ENCODE measurements at places on chromosomes 6 and 20.
A peak's percentile ranks its signal among the peaks of the same experiment; 100 is the strongest.

GRCh38 chr20:22578221-22579118, 5.9 kb downstream of the FOXA2 start:
- DNase-seq: peak; percentile 66

DNA sequence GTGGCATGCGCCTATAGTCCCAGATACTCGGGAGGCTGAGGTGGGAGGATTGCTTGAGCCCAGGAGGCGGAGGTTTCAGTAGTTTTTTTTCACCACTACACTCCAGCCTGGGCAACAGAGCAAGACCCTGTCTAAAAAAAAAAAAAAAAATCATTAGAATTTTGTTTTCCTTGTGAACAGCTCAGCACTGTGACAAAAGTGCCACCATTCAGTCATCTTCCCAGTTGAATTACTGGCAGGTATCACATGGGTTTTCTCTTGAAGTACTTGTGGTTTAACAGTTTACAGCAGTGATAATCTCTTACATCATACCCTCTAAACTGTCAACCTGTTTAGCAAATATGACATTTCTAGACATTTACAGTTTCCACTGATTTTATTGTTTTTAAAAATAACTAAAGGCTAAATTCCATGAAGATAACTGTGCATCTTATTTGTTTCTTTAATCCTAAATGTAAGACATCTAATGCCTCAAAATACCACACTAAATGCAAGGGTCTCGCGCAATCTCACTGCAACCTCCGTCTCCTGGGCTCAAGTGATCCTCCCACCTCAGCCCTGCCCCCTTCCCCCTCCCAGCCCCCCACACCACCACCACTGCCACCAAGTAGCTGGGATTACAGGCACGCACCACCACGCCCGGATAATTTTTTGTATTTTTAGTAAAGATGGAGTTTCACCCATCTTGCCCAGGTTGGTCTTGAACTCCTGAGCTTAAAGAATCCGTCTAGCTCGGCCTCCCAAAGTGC, 7.0 kb downstream of the TRPC4AP start:
- DNase-seq: no peak

DNA sequence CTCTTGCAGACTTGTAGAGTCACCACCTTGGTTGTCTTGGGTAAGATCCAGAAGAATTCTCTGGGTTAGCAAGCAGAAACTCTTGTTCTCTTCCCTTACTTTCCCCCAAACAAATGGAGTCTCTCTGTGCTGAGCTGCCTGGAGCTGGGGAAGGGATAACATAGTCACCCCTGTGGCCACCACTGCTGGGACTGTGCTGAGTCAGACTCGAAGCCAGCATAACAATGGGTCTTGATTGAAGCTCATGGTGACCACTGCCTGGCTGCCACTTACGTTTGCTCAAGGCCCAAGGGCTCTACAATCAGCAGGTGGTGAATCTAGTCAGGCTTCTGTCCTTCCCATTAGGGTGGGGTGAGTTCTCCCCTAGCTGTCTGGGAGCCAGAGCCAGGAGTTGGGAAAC, 15.4 kb upstream of the ERVFRD-1 start:
- DNase-seq: peak; percentile 43

DNA sequence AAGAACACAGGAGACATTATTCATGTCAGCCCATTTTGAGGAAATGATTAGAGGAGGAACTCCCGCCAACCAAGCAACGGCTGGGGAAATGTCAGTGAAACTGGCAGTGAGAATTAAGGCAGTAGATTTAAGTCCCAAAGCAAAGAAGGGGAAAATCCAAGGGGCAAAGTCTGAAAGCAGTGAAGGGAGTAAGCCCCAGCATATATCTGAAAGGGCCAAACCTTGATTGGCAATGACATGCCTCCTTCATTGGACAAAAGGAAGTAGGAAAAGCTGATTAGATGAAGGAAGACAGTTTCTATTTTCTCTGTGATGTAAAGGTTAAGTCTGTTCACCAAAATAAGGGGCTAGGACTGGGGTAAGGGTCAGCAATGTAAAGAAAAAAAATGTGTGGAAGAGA, 190.3 kb downstream of the RNF144B start:
- no peak for DNase-seq

DNA sequence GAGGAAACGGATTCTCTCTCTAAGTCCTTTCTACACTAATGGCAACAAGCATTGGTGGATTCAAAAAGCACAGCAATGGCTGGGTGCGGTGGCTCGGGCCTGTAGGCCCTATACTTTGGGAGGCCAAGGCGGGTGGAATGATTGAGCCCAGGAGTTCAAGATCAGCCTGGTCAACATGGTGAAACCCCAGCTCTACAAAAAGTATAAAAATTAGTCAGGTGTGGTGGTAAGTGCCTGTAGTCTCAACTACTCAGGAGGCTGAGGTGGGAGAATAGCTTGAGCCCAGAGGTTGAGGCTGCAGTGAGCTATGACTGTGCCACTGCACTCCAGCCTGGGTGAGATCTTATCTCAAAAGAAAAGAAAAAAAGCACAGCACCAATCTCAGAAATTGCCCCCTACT, 19.3 kb downstream of the PAQR8 start:
- DNase-seq: no peak

DNA sequence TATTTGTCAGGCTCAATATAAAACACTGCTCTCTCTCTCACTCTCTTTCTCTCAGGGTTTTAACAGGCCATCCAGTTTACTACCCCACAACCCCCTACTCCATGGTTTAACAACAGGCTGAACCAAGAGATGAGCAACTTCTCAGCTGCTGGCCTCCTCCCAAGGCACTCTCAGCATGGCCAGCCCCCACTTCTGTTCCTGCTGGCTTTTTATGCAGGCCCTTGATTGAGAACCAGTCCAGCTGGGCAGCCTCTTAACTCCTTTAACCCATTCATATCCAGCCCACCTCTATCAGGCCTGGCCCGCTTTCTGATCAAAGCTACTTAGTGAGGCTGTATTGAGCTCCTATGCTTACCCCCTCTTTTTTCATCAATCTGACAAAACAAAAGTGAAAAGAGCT, 346.8 kb upstream of the POU3F2 start:
- DNase-seq: no peak

- no peak for DNase-seq
Observed at GRCh38 chr6:170290296-170291128, at the start of gene DLL1. TSS of gene DLL1 (minus strand) at chr6:170291078. CDS start at chr6:170290139, 939 bp downstream.

GRCh38 chr20:47258745-47259695, 97.5 kb downstream of the ZMYND8 start:
- no peak for DNase-seq

DNA sequence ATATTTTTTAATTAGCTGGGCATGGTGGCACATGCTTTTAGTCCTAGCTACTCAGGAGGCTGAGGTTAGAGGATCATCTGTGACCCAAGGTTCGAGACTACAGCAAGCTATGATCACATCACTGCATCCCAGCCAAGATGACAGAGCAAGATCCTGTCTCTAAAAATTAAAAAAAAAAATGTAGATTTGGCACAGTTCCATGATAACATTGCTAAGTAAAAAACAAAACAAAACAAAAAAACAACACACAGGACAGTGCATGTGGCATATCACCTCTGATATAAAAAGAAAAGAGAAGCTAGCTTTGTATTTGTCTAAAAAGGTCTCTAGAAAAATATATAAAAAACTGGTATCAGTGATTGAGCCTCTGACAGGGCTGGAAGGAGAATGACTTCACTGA, 24.6 kb downstream of the RNF24 start:
- DNase-seq: no peak

- DNase-seq: peak; percentile 88
Observed at GRCh38 chr20:63942250-63942951, 13.8 kb downstream of the UCKL1 start.

- DNase-seq: peak; percentile 96
Observed at GRCh38 chr20:31603822-31604566, 1.1 kb upstream of the ID1 start.

- DNase-seq: no peak
Observed at GRCh38 chr6:128000363-128000762, 99.5 kb upstream of the THEMIS start.

- no peak for DNase-seq
Observed at GRCh38 chr20:37341632-37342031, 4.3 kb upstream of the SRC start.

Measured in H1 (cell line).